Activated naive CD4-positive, alpha-beta T cell (primary cell): ENCODE measurements at places on chromosomes 12 and 14.

DNA sequence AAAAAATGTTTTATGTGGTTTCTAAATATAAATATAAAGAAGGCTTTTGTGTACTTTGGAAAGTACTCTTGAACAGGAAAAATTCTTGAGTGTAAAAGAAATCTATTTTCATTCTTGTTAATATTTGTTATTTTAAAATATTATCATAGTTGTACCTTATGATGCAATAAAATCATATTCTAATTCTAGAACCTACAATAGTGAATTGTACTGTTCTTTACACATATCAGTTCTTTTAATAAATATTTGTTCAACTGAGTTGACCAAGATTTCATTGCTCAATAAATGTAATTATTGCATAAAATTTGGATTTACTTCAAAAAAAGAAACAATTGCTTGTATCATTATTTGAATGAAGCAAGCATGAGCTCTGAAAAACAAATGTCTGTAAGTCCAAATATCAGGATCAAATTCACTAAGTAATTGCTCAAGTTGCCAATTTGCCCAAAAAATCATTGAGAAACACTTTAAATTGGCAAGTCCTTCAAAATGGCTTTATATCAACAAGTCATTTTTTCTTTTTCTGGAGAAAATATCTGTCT lies 191.6 kb upstream of the SLC16A7 start:
- no peak for DNase-seq

DNA sequence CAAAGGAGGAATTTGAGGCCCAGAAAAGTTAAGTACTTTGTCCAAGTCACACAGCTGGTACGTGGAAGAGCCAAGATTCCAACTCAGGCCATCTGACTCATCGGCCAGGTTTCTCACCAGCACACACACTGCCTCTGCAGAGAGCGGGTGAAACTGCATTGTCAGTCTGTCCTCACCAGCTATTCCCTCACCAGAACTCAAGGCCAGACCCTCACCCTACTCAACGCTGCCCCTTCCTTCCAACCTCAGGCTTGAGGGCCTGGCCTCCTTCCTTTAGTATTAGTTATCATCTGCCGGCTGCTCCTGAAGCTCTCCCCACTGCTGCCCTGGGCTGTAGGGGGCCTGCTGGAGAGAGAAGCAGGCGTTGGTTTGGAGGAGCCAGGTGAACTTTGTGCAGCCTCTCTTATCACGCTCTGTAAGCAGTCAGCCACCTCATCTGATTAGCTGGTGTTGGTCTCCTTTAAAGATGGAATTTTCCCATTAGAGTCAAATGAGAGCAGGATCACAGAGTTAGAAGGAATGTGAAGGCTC lies 16.6 kb upstream of the PLEK2 start:
- DNase-seq: no peak

DNA sequence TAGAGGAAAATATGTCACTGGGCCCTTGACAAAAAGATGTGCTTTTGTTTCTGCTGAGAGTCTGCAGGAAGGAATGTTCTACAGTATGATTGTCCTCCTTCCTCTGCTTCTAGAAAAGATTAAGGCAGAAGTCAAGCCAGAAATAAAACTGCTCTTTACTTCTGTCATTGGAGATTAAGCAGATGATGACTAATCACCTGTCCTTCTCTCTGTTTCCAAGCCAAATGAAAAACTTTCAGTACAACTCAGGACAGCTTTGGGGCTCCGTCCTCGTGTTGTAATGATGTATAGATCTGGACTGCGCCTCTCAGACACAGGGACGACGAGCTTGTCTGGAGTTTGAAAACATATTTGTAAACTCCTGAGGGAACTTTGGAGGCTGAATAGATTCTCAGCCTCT lies 159.3 kb downstream of the DYRK2 start:
- DNase-seq: no peak

DNA sequence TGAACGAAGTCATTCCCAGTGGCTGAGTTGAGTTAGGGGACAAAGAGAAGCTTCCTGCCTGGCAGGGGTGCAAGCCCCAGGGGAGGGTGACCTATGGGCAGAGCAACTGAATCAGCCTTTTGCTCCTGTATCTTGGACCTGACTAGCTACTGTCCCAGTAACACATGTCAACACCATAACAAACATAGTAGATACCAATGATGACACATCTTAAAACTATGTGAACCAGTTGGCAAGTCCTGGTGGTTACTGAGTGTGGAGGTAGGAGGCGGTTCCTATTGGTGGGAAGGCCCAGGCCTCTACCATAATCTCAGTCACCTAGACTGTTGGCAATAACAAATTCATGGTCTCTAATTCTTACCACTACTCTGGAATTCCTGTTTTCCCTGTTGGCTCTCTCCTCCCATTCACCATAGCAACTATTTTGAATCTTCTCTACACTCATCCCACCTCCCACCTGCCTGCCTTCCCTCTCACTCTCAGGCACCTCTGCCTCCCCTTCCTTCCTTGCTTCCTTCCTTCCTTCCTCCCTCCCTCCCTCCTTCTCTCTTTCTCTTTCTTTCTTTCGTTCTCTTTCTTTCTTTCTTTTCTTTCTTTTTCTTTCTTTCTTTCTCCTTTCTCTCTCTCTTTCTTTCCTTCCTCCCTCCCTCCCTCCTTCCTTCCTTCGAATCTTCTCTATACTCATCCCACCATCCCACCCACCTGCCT lies 8.1 kb upstream of the P2RX7 start:
- no peak for DNase-seq

DNA sequence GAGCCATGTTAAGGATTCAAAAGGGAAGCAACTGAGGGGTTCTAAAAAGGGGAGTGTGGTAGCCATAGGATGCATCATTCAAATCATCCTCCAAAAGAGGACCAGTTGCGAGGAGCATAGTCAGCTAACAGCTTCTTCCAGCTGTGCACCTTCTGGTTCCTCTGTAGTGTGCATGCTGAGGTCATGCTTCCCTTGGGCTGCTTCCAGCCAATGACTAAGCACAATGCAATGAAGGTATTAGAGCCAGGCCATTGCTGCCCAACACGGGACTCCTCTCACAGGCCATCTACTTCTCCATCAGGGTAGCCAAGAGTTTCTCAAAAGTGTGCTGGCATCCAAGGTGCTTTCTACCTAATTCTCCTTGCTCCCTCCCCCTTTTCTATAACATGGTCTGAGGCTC lies 69.2 kb upstream of the ARID2 start:
- DNase-seq: no peak

DNA sequence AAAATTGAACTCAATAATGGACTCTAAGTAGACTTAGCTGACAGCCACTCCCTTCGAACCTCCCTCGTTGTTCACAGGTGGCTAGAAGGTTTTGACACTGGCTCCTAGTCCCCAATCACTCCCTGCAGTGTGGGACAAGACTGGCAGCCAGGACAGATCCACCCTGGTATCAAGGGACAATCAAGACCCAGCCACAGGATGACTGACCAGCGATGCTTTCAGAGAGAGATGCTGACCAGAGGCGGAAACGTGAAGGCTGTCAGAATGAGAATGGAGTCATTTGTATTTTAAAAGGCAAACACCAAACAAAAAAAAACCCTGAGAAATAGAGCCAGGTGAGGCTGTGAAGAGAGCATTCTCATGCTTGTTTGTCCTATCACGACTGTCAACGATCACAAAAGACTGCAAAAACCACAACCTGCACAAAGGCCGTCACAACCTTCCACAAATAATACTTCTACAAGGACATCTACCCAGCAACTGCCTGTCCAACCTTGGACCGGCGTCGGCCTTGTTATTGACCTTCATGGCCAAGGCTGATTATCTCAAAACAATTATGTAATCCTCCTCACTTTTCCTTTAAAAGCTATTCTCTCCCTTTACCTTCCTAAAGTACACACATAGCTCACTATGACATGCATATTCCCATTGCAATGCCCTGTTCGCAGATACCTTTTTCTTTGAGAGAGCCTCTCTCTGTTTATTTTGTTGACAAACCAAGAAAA lies 13.2 kb downstream of the EIF5 start:
- no peak for DNase-seq

DNA sequence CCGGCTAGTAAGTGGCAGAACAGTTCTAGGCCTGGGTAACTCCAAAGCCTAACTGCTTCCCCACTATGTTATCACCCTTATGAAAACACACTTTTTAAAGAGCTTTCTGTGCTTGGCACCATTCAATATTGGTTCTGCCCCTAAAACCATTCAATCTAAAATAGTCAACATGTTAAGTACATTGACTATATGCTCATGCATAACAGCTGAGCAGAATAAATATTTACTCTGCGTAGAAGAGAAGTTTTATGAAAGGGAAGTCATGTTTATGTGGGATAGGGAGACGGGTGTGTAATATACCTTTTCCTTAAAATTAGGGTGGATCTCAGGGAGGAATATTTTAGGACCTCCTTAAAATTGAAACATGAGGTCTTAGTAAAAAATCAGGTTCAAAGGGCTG lies 80.5 kb downstream of the SAMD4A start:
- DNase-seq: no peak

DNA sequence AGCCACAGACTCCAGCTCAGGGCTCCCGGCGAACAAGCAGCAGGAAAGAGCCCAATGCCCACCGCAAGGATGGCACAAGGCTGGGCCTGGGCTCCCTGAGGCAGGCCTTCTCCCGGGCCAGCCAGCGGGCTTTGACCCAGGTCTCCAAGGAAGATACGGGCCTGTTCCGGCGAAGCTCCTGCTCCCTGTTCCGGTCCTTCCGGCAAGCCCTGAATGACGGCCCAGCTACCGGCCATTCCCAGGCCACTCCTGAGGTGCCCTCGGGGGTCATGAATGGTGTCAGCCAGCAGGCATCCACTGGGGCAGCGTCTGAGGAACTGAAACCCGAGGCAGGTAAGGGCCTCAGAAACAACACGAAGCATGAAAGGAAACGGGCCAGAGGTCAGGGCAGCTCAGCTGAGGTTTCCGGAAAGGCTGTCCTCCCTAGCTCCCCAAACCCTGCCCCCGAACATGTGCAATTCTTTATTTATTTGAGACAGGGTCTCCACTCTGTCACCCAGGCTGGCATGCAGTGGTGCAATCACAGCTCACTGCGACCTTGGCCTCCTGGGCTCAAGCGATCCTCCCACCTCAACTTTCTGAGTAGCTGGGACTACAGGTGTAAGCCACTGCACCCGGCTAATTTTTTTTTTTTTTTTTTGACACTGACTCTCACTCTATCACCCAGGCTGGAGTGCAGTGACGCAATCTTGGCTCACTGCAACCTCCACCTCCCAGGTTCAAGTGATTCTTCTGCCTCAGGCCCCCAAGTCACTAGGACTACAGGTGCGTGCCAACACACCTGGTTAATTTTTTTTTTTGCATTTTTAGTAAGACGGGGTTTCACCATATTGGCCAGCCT lies 6.0 kb downstream of the EXOC3L4 start:
- DNase-seq: no peak

DNA sequence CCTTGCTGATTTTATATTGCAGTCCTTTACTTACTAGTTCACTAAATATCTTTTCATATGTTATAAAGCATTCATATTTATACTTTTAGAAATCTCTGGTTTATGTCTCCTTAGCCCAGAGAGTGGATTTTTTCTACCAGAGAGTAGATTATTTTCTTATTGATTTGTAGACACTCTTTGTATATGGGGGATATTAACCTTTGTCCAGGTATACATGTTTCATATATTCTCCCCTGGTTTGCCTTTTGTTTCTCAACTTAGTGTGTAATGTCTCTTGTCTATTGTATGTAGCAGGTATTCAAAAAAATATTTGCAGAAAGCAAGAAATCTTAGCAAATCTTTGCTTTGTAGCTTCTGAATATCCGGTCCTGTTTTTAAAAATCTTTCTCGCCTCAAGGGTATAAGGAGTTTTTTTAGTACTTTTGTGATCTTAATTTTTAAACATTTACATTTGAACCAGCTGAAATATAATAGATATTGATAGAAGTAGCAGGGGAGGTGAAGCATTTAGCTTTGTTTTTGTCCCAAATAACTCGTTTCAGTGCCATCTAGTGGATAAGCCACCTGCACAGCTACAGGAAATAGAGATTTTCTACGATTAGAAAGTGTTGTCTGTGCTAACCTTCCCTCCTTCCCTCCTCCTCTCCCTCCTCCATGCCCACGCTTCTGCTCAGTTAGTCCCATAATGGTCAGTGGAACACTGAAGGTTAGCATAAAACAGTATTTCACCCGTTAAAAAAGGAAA lies 97.0 kb downstream of the PHETA1 start:
- DNase-seq: no peak

GRCh38 chr14:105473677-105474482 lies 741 bp upstream of the CRIP2 start:
- no peak for DNase-seq

GRCh38 chr14:22900081-22900799 lies 17.2 kb downstream of the REM2 start:
- no peak for DNase-seq

DNA sequence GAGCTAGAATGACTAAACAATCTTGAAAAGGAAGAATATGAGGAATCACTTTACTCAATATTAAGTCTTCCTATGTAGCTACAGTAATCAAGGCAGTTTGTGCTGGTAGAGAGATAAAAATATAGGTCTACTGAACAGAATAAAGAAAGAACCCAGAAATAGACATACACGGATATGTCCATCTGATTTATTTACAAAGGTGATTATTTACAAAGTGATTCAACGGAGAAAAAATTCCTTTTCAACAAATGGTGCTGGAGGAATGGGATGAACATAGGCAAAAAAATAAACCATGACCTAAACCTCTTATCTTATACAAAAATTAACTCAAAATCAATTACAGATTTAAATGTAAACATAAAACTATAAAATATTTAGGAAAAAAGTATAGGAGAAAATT lies 36.6 kb downstream of the TAOK3 start:
- DNase-seq: no peak

DNA sequence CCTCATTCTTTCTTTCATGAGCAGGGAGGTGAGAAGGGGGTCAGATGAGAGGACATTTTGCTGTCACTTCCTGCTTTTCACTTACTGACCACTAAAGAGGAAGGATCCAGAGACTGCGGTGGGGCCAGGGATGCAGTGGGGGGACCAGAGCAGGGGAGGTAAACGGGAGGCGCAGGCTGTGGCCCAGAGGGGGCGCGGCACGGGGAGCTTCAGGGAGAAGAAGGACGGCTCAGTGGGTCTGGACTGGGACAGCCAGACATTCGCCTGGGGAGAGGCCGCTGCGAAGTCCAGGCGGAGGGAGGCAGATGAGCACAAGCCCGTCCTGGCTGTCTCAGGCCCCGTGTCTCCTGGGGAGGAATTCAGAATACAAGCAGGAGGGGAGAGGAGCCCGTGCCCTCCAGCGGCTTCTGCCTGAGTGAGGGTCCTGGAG lies 41.2 kb downstream of the SLC6A12 start:
- DNase-seq: no peak

- DNase-seq: no peak
Observed at GRCh38 chr12:24770821-24771220, 178.1 kb downstream of the BCAT1 start.

- no peak for DNase-seq
Observed at GRCh38 chr12:102509123-102509626, 28.8 kb upstream of the IGF1 start.

- no peak for DNase-seq
Observed at GRCh38 chr12:50004696-50005095, 20.6 kb downstream of the RACGAP1 start.
